Fibroblast of lung (primary cell): ENCODE measurements at places on chromosomes 7 and 10. TPM values are rescaled to one million over a fixed set of nuclear protein-coding genes. Genes with fewer than 3 reads are reported as not detected.

HYCC1 gene
- 211 and 215 TPM in 2 replicates for polyA plus RNA-seq

LIPN gene
- polyA plus RNA-seq = not detected in 2 replicates

UCMA gene
- not detected in 2 replicates for polyA plus RNA-seq

PTF1A gene
- polyA plus RNA-seq = not detected in 2 replicates

AEBP1 gene
- polyA plus RNA-seq = 24.1 and 44.4 TPM in 2 replicates

GRM8 gene
- polyA plus RNA-seq = not detected in 2 replicates

ATOH7 gene
- 0.08 TPM in 1 of 2 replicates, not detected in the other for polyA plus RNA-seq

BUD31 gene
- 83.4 and 94.8 TPM in 2 replicates for polyA plus RNA-seq

POLR2J2 gene
- polyA plus RNA-seq = 1.1 and 1.4 TPM in 2 replicates

AS3MT gene
- 6.1 and 11.4 TPM in 2 replicates for polyA plus RNA-seq

SFR1 gene
- polyA plus RNA-seq = 5.2 and 6.9 TPM in 2 replicates

GJC3 gene
- not detected in 2 replicates for polyA plus RNA-seq

MACC1 gene
- polyA plus RNA-seq = under 0.01 and 0.01 TPM in 2 replicates

CAV2 gene
- 217 and 288 TPM in 2 replicates for polyA plus RNA-seq

CRYGN gene
- polyA plus RNA-seq = 0.02 and 0.07 TPM in 2 replicates

HABP2 gene
- polyA plus RNA-seq = not detected in 2 replicates

TRIL gene
- 0.10 and 0.14 TPM in 2 replicates for polyA plus RNA-seq

LIPJ gene
- polyA plus RNA-seq = not detected in 2 replicates

CFAP70 gene
- polyA plus RNA-seq = 0.18 and 0.19 TPM in 2 replicates

CALML5 gene
- not detected in 2 replicates for polyA plus RNA-seq

EPHA1 gene
- 0.05 and 0.09 TPM in 2 replicates for polyA plus RNA-seq

POM121L12 gene
- not detected in 2 replicates for polyA plus RNA-seq

BAMBI gene
- polyA plus RNA-seq = 2.9 and 17.8 TPM in 2 replicates

PRKG1 gene
- polyA plus RNA-seq = 20.9 and 45.8 TPM in 2 replicates

ITPRID1 gene
- not detected in 2 replicates for polyA plus RNA-seq

CTBP2 gene
- polyA plus RNA-seq = 72.1 and 91.0 TPM in 2 replicates

ACSM6 gene
- not detected in 2 replicates for polyA plus RNA-seq

PAPOLB gene
- polyA plus RNA-seq = 0.01 and 0.02 TPM in 2 replicates

GNGT1 gene
- polyA plus RNA-seq = not detected in 2 replicates

TFPI2 gene
- 57.6 and 76.0 TPM in 2 replicates for polyA plus RNA-seq

PDZD7 gene
- 0.42 and 0.50 TPM in 2 replicates for polyA plus RNA-seq

SYNPO2L gene
- 0.11 and 0.27 TPM in 2 replicates for polyA plus RNA-seq

NACAD gene
- 0.41 and 0.66 TPM in 2 replicates for polyA plus RNA-seq

KCNH2 gene
- polyA plus RNA-seq = 0.15 and 0.20 TPM in 2 replicates

CCDC172 gene
- not detected in 2 replicates for polyA plus RNA-seq

ZEB1 gene
- 73.7 and 119 TPM in 2 replicates for polyA plus RNA-seq

TMEM196 gene
- not detected in 2 replicates for polyA plus RNA-seq

ZNF117 gene
- polyA plus RNA-seq = 1.8 and 2.8 TPM in 2 replicates

LIPF gene
- polyA plus RNA-seq = 0.05 TPM in 1 of 2 replicates, not detected in the other

MYO1G gene
- 0.02 and 0.10 TPM in 2 replicates for polyA plus RNA-seq

ANKRD22 gene
- not detected in 2 replicates for polyA plus RNA-seq

OPN4 gene
- not detected in 2 replicates for polyA plus RNA-seq

HMX2 gene
- polyA plus RNA-seq = not detected in 2 replicates

SYT15 gene
- polyA plus RNA-seq = 0.19 and 0.31 TPM in 2 replicates

SUN3 gene
- polyA plus RNA-seq = not detected in 2 replicates

SLC13A1 gene
- not detected in 2 replicates for polyA plus RNA-seq

OR6B1 gene
- not detected in 2 replicates for polyA plus RNA-seq

SPDYE1 gene
- not detected in 2 replicates for polyA plus RNA-seq

APBB1IP gene
- 1.3 and 1.5 TPM in 2 replicates for polyA plus RNA-seq

NKX2-3 gene
- polyA plus RNA-seq = not detected in 2 replicates

CHST3 gene
- polyA plus RNA-seq = 8.1 and 9.1 TPM in 2 replicates

COMTD1 gene
- 2.0 and 2.8 TPM in 2 replicates for polyA plus RNA-seq

RASSF4 gene
- 2.5 and 6.4 TPM in 2 replicates for polyA plus RNA-seq
